ENCODE measurements at places on chromosomes 4 and X. TPM values are rescaled to one million over a fixed set of nuclear protein-coding genes. Genes with fewer than 3 reads are reported as not detected.

Gene CXorf58
- not detected for total RNA-seq

Gene UGT2A1
- total RNA-seq, result not detected

Gene PASD1
- not detected for total RNA-seq

Gene TCEAL7
- total RNA-seq, result 12.9 TPM

Gene CCKAR
- total RNA-seq, result not detected

Gene MAP9
- total RNA-seq, result 18.9 TPM

Gene ENPEP
- 0.61 TPM for total RNA-seq

Gene PAGE4
- total RNA-seq, result not detected

Gene ZDHHC15
- total RNA-seq, result 3.5 TPM

Gene SHROOM2
- 14.2 TPM for total RNA-seq

Gene CLCN5
- 9.7 TPM for total RNA-seq

Gene TMPRSS11D
- total RNA-seq, result not detected

Gene GAGE12H
- not detected for total RNA-seq

Gene MAGEA2B
- not detected for total RNA-seq

Gene HTR2C
- total RNA-seq, result 2.0 TPM

Gene TLR2
- total RNA-seq, result 1.5 TPM

Gene FAM9B
- total RNA-seq, result not detected

Gene ATP1B4
- total RNA-seq, result not detected

Gene CFI
- total RNA-seq, result not detected

Gene SGMS2
- total RNA-seq, result 0.73 TPM

Data from H1 (cell line).